ENCODE measurements at places on chromosomes 5 and 9.

DNA sequence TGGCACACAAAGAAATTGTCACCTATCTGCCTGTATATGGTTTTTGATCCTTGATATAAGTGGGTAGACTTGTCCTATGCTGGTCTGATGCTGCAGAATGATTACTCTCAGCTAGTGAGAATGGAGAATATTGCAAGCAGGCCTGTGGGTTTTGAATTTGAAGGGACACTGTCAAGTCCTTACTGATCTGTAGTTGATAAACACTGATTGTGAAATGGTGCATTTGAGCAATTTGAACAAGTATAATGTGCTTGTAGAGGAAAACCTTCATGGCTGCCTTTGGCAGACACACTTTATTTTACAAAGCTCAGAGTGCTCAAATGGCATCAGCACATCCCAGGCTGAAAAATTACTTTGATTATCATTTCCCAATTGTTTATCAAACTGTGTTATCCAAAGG is 9.3 kb downstream of the ENTREP1 start:
- DNase-seq = no peak

DNA sequence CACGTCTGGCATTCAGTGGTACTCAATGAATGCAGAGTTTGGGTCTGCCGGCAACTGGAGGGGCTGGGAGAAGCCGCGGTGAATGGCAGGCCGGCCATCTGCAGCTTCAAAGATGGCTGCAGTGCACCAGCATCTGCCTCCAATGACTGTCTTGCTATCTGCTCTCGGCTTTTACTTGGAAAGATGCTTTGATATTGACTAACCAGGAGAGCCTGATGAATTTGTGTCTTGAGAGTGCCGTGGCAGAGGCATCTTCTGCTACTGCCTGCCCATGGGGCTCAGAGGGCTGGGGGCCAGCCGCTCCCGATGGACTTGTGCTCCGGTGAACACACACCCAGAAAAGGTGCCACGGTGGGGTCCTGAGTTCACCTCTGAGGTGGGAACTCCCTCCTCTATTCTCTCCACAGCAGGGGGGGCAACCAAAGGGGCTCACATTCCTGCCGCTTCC is 164.5 kb downstream of the COL23A1 start:
- DNase-seq = no peak

- no peak for DNase-seq
These were observed 16.1 kb downstream of the MACROH2A1 start for GRCh38 chr5:135382981-135383380.

DNA sequence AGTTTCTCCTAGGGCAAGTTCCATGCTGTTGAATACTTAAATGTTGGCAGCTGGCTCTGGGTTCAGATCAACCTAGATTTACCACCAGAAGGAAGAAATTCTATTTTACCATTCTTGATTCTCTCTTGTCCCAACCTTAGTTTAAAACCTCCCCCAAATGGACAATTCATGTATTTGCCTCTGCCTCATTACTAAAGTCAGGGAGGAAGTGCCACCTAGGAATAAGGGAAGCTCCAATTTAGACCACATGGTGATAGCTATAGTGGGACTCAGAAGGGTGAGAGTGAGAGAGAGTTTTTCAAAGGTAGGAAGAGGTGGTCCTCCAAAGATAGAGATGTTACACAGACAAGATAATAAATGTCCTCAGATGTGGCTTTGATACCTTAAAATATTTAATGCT is 53.4 kb upstream of the PAM start:
- DNase-seq = no peak

DNA sequence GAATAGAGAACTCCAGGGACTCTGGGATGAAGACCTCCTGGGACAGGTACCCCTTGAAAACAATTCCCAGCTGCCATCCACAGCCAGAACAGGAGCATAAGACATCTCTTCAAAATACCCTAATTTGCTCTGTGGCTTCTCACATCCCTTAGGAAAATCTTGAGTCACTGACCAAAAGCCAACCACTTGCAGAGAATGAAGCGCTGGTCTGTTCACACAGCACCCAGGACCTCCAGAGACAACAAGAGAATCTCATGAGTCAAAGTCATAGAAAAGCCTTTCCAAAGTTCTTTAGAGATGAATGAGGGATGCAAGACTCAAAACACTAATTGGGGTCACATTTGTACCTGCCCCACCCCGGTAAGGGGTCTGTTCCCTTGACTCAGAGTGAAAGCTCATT is 210.6 kb downstream of the SEMA5A start:
- DNase-seq = no peak

DNA sequence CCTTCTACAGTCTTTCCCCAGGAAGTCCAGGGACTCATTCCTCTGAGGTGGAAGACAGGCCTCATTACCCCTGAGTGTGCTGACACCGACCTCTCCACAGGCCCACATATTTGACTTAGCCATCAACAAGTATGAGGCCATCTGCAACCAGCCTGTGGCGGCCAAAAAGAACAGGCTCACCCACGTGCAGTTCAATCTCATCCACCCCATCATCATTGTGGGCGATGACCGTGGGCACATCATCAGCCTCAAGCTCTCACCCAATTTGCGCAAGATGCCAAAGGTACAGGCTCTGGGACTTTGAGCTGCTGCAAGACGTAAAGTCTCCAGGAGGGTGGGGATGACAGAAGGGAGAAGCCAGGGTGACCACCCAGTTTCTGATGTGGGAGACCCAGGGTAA is 5.6 kb downstream of the ENHO start:
- DNase-seq = no peak

DNA sequence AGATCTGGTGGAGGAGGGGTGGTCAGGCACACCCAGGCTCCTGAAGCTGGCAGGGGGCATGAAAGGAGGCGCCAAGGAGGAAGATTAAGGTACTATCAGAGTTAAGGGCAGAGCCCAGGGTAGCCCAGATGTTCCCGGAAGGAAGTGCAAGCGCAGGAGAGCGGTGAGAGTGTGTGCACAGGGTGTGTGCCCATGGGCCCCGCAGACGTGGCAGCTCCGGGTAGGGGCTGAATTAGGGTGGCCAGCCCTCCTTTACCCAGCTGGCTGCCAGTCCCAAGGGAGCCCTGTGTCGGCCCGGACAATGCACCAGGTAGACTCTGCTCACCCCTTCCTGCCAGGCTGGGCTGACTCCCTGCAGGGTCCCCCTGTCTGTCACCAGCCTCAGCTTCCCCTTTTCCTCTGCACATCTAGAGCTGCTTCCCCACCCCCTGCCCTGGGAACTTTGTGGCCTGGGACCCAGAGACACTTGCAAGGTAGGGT is at the start of gene SMIM33:
Gene SMIM33, plus strand, starts transcription at position 184 of the 480 bp plus-strand sequence. Its CDS starts 118 bp downstream, at position 302.
- no peak for DNase-seq

DNA sequence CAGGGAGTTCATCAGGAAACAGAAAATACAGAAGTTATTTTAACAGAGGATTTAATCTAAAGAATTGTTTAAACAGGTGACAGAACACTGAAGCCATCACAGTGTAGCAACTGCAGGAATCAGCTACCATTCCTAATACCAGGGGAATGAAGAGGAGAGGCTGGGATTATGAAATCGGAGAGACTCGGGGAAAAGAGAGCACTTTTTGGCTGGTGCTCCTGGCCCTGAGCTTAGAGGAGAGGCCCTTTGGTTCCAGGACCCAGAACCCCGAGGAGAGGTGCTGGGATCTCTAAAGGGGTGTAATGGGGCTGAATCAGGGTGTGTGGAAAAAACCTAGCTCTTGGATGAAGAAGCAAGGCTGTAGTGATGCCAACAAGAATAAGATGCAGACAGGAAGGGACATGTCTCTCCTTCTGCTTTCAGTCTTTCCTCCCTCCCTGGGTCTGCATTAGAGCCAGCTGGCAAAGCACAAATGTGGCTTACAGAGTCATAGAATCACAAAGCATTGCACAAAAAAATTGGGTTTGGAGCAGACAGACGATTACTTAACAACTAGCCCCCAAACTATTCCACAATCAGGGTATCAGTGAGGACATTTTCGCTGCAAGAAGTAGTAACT is 11.6 kb upstream of the SFXN1 start:
- no peak for DNase-seq

DNA sequence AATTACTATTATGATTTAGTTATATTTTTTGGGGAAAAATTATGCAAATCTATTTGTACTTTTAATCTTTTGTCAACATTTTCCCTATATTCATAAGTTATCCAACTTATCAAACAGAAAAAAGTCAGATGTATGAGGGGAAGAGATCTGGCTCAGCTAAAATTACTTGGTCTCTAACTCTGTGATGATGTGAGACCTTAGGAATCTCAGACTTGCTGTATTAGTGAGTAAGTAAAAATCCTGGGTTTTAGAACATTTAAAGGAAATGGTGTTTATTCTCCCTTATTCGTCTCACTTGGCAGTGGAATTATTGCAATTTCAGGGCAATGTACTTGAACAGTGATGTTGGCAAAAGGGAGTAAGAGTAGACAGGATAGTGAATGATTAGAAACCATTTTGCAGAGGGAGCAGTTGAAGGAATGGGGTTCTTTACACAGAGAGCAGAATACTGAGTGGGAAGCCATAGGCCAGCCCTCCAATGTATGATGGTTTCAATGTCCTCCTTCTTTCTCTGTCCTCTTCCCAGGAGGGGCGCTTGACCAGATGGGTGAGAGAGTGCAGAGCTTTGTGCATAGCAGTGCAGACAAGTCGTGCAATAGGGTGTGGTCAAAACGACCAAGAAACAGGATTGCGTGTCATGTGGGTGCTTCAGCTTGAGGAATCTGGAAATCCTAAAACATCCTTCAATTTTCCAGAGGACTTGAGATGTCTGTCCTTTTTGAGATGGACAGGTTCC is 91.7 kb downstream of the TENT4A start:
- peak; percentile 7 for DNase-seq

DNA sequence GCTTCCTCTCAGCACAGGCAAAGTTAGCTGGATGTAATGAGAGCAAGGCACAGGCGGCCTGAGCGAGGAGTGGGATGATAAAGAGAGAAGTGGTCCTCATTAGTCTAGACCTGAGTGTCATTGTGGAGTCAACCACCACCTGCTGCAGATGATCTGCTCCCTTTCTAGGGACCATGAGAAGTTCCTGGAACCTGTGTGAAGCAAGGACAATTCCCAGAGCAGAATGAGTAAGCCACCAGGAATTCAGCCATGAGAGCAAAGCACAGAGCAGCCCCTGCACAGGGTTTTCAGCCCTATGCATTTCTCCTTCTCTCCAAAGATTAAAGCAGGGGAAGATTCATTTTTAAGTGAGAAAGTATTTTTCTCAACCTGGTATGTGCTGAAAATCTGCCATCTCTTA is 146.8 kb upstream of the SPEF2 start:
- DNase-seq = no peak

- DNase-seq = no peak
These were observed 253.7 kb upstream of the NFIL3 start for GRCh38 chr9:91677331-91677730.

GRCh38 chr9:11338130-11338529 is 725.3 kb upstream of the PTPRD start:
- no peak for DNase-seq

GRCh38 chr5:178309271-178310013 is 76.8 kb upstream of the PHYKPL start:
- DNase-seq = no peak

- no peak for DNase-seq
These were observed 609.6 kb downstream of the PRELID2 start for GRCh38 chr5:145225529-145225928.

All from ACHN (cell line).